ENCODE measurements at places on chromosomes 5 and 9.
A peak's percentile ranks its signal among the peaks of the same experiment; 100 is the strongest.

DNA sequence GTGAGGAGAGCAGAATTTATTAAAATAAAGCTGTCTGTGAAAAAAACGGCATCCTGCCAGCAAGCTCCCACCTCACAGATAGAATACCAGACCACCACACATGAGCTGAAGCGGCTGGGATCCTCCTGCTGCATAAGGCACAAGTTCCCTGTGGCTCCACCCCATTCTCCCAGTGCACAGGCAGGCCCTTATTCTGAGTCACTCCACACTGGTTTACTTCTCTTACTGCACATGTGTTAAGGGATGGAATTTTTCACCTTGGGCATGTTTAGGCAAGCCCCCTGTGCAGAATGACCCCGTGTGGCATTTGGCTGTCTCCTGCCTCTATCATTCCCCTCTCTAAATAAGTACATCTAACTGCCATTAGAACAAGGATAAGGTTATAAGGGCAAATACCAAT, 115.0 kb upstream of the ELAVL2 start:
- no peak overlapping the region for H3K27ac ChIP-seq
- H3K4me1 ChIP-seq, result no peaks in the 10 kb centered on the region
- no peak for DNase-seq
- no peaks in the 10 kb centered on the region for H3K27me3 ChIP-seq

DNA sequence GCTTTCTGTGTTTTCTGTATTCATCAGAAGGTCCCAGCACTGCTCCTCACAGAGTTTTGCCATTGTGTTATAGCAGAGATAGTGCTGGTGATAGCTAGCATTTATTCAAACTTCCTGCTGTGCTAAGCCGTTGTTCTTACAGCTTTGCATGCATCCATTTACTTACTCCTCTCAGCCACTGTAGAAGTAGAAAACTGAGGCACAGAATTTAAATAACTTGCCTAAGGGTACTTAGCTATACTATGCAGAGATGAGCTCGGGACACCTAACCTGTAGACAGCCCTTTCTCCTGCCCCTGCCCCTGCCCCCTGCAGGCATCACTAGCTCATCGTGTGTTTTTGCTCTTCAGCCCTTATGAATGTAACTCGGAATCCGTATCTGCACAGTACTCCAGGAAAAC, 227.6 kb downstream of the SAXO1 start:
- no peaks in the 10 kb centered on the region for H3K4me1 ChIP-seq
- H3K4me3 ChIP-seq, result no peak overlapping the region
- no peak overlapping the region for H3K27ac ChIP-seq
- DNase-seq, result no peak
- no peaks in the 10 kb centered on the region for H3K36me3 ChIP-seq

DNA sequence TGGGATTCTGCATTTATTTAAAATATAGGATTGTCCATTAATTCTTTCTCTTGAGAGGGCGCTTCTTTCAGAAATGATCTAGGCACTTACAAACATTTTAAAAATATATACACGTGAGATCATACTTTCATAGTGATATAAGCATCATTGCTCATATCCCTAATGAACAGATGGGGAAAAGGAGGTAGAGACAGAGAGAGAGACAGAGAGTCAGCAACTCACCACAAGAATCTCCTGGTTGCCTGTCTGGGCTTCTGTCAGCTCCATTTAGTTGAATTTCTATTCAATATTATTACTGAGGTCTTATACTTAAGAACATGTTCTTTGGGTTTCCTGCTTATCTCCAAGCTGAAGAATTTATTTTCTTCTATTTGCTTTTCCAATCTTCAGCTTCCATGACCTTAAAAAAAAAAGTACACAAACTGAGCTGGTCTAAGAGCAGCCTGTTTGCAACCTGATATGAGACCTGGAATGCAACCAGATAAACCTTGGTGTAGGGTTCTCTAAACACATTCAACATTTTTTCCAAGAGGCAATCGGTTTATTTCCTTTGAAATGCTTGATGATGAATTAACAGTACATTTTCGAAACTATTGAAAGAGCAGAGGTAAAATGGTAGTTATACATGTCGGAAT, 51.6 kb upstream of the LIFR start:
- H3K4me3 ChIP-seq, result no peak overlapping the region
- H3K27ac ChIP-seq, result no peak overlapping the region
- no peaks in the 10 kb centered on the region for H3K27me3 ChIP-seq
- H3K4me1 ChIP-seq, result peaks cover 10% of the 10 kb centered on the region
- DNase-seq, result peak; percentile 17

DNA sequence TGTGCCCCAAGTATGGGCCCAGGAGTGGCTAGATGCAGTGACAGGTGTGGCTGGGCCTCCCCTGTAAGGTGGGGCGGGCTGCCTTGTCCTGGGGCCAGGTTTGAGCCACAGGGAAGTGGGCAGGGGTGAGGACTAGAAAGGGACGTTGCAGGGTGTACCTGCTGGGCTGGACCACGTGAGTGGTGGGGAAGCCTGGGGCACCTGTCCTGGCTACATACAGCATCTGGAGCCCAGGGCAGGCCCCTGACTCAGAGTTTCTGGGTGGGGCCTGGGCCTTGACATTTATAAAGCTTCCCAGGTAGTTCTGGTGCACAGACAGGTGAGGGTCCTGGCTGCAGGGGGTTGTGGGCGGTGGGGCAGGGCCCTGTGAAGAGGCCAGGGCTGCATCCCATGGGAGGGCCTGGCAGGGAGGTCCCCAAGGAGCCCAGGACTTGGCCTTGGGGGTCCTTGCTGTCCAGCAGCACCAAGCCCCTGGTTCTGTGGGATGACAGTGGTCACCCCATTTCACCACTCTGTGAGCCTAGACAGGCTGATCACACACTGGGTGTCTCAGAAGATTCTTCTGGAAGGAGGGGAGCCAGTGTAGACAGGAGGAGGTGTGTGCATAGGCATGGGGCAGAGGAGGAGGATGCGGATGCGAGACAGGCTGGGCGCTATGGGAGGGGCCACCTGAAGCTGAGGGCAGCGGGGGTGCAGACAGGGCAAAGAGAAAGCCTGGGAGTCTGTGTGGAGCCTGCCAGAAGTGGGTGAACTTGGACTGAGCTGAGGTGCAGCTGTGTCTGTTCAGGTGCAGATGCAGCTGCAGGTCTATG, 94.0 kb downstream of the PHF2 start:
- no peak overlapping the region for H3K27ac ChIP-seq
- no peaks in the 10 kb centered on the region for H3K27me3 ChIP-seq
- no peaks in the 10 kb centered on the region for H3K4me1 ChIP-seq
- H3K36me3 ChIP-seq, result peaks cover 10% of the 10 kb centered on the region
- no peak overlapping the region for H3K4me3 ChIP-seq

DNA sequence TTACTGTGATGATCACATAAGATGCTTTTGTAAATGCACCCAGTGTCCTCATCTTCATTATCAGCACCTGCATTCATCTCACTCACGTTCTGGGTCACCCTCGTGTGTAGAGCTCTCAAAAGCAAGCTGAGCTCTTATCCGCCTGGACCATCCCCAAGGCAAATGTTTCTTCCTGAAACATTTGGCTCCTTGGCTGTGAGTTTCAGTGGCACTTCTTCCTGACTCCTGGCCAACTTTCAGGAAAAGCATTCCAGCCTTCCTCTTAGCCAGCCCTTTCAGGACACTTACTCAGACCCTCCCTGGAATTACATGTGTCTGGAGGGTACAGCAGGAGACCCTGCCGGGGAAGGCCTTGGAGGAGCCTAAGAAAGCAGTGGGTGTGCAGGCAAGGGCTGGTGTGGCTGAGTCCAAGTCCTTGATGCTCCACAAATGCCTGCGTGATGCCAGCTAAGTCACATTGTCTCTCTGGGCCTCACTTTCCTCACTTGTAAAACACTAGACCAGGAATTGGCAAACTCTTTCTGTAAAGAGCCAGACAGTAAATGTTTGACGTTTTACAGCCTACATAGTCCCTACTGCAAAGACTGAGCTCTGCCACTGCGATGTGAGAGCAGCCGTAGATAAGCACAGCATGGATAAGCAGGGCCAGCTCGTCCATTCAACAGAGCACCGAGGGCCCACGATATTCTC, 72.1 kb downstream of the PDE6A start:
- H3K4me1 ChIP-seq, result no peaks in the 10 kb centered on the region
- DNase-seq, result peak; percentile 61
- no peak overlapping the region for H3K27ac ChIP-seq
- no peak overlapping the region for H3K4me3 ChIP-seq
- no peaks in the 10 kb centered on the region for H3K27me3 ChIP-seq

- DNase-seq, result no peak
- no peaks in the 10 kb centered on the region for H3K27me3 ChIP-seq
- no peaks in the 10 kb centered on the region for H3K36me3 ChIP-seq
- no peak overlapping the region for H3K27ac ChIP-seq
Observed at GRCh38 chr9:76090909-76091308, 200.4 kb downstream of the PCSK5 start.

Measured in small intestine (tissue), 16 donors.